Anterior cingulate cortex (tissue), 58 donors: ENCODE measurements at places on chromosomes 12 and 14.

DNA sequence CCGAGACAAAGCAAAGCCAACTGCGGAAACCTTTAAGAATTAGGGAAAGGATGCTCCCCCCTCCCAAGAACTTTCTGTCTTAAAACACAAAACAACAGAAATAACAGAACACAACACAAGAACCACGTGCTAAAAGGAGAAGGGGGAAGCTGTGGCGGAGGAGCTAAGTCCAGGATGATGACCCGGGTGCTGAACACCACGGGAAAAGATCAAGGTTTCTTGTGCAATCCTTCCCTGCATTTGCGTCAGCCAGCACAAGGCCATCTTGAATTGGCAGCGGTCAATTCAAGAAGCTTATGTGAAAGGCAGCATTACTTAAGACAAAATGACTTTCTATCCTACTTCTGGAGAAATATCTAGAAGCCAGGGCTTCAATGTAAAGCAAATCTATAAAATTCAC, 11.0 kb upstream of the CREBL2 start:
- DNase-seq, result no peak

GRCh38 chr14:50529288-50530179, 2.8 kb downstream of the MAP4K5 start:
- no peak for DNase-seq

- no peak for DNase-seq
Observed at GRCh38 chr14:33254861-33255395, 316.2 kb downstream of the NPAS3 start.

- no peak for DNase-seq
Observed at GRCh38 chr14:51582437-51582836, 69.3 kb upstream of the FRMD6 start.

- DNase-seq, result no peak
Observed at GRCh38 chr12:20493934-20494333, 125.6 kb downstream of the PDE3A start.

GRCh38 chr14:69660344-69661193, 49.2 kb downstream of the SUSD6 start:
- DNase-seq, result no peak

DNA sequence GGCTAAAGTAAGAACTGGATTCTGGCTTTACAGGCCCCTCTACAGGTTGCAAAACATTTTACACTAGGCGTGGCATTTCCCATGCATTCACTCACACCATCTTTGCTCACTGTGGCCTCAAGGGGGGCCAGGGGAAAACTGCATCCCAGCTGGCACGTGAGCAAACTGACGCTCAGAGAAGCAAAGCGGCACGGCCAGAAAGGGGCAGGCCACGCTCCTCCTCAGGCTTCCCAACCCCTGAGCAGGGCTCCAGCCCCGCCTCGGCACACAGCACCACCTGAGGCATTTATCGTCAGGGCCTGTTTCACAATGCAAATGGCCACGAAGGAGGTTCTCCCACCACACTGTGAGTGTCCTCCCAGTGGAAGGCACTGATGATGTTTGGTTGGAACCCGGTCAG, 90.8 kb downstream of the BCL11B start:
- no peak for DNase-seq

DNA sequence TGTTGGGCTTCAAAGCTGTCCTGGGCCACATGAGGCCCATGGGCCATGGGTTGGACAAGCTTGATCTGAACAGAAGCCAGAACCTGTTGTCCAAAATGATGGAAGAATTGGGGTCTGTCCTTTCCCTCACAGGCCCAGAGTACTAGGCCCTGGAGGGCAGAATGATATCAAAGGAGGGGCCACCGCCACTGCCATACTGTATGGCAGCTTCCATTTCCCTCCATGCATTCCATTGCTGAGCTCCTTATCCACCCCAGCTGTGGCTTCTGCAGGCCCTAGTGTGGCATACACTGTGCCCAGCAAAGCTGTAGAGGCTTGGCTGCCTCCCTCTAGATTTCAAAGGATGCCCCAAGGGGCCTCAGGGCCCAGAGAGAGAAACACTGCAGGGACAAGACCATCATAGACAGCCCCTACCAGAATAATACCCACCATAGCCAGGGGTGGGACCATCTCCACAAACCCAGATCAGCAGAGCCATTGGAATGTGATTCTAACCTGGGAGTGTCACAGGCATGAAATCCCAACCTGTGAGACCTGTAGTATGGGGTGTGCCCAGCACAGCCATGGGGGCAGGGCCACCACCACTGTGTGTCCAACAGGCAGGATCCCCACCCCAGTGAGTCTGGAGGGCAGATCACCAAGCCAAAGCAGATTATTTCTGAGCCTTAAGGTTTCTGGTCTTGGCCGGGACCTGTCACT, 61.4 kb upstream of the BEGAIN start:
- DNase-seq, result no peak

DNA sequence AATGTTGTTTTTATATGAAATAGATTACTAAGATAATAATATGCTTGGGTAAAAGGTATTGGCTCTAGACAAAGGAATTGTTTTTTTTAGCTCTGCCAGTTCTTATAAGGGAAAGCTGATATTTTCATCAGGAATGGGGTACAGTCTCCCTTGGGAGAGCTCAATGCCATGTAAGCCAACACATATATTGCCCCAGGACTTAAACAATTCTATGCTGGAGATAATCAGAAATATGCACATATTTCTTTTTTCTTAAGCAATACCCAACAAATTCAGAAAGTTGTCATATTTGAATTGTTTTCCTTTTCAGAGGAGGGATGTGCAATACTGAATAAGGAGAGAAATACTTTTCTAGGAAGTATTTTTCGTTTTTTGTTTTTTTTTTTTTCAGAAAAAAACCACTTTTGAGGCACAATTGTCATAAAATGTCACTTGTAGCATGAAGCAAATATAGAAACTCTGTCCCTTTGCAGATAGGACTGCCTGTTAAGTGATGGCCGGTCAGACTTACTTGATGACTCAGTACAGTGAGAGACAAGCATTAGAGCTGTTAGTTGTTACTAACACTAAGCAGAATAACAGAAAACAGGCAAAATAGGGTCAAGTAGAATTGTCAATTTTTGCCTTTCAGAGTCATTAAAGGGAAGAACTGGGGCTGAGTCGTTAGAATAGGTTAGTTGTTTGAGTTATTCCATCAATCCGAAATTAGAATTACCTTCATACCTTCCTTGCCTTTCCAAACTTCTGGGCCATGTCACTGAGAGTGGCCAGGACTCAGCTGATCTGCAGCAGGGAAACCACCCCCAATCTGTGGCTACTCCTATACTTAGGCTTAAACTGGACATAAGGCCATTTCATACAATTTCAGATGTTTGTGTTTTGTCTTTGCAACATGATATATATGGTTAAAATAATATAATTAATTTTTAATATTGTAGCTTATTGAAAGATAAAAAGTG, 168.1 kb downstream of the SLC38A4 start:
- DNase-seq, result no peak

DNA sequence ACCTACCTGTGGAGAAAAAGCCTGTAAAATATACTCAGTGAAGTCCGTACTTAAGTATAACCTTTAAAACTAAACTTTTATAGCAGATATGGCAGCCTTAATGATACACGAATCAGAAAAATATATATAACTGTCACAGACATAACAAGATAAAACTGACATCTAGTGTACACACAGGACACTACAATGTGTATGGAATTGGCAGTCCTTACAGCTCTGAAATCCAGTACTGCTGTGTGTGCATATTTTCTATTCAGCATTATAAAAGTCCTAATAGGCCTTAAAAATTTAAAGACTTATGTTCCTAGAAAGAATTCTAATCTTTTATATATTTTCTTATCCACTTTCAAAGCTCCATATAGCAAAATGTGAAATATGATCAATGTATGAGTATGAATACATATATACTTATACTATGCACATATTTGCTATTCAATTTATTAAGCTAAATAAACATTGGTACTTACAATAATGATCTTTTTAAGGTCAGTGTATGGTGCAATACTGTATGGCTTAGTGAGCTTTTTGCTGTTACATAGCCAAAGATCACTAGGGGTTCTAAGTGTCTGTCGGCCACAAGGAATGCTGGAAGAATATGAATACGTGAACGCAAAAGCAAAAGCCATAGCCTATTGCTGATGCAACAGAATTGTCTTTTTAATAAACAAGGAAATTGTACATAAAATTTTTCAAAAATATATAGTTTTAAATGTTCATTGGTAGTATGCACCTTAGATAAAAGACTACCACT, 69.2 kb downstream of the C2CD5 start:
- DNase-seq, result no peak

DNA sequence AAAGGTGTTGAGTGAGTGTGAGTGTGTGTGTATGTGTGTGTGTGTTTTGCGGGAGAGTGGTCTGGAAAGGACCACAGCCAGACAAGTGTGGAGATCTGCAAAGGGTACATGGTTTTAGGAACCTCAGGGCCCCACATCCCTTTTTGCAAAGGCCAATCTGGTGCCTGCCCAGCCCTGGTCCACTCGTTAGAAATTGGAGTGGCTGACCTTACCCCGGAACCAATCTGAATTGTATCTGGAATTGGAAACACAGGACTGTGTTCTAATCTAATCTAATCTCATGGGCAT, 11.3 kb upstream of the TBX3 start:
- no peak for DNase-seq

GRCh38 chr14:79656496-79656895, 554.8 kb downstream of the DIO2 start:
- no peak for DNase-seq

DNA sequence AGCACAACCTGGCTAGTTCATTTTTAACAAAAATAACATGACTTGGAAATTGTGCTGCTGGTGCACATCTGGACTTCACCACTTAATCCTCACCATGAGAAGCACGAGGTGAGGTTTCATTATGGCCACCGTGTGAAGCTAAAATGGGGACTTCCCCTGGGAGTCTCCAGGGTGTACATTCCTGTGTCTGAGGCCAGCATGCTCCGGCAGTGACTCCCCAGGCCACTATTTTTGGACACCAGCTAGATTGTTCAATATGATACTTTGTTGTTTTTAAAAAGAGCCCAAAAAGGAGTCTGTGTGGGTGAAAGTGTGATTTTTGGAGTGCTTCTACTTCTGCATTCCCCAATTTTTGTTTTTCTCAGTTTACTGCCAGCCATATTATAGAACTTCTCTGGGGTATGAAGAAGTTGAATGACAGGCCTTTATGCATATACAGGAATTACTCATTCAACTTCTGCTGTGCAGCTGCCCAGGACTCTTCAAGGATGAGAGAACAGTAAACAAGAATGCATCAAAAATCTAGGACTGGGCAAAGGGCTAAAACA, 16.9 kb upstream of the AICDA start:
- DNase-seq, result no peak

GRCh38 chr12:71164166-71164565, 6.4 kb upstream of the TSPAN8 start:
- DNase-seq, result no peak

DNA sequence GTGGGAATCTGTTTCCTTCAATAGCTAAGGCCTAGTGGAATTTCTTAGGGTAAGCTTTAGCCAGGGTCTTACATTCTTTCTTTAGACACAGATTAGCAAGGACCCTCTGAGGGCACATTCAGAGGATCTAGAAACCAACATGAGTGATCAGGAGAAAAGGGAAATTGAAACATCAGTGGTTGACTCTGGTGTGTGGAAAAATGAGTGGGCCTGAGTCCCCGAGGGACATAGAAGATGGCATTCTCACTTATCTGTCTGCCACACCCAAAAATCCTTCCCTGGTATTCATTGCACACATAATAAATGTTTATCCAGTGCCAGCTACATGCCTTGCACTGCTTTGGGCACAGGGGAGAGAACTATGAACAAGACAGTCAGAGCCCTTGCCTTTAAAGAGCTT, 82.9 kb downstream of the SSPN start:
- no peak for DNase-seq

- DNase-seq, result no peak
Observed at GRCh38 chr14:105197211-105197641, 16.1 kb upstream of the NUDT14 start.

GRCh38 chr12:28939427-28939826, 209.7 kb upstream of the FAR2 start:
- no peak for DNase-seq

- DNase-seq, result no peak
Observed at GRCh38 chr12:68034567-68034966, 45.3 kb downstream of the IFNG-AS1 start.

DNA sequence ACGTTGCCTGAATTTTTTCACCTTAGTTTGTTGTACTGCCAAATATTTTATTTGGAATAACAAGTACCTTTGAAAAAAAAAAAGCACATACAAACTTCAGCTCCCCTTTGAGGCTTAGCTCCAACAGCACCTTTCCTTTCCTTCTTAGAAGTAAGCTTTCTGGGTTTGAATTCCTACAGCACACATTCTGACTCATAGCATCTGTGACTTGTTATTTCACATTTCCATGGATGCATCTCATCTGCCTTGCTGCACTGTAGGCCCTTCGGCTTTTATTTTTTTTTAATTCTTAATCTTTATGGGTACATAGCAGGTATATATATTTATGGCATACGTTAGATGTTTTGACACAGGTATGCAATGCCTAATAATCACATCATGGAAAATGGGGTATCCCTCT, 7.2 kb downstream of the LGALS3 start:
- DNase-seq, result no peak

DNA sequence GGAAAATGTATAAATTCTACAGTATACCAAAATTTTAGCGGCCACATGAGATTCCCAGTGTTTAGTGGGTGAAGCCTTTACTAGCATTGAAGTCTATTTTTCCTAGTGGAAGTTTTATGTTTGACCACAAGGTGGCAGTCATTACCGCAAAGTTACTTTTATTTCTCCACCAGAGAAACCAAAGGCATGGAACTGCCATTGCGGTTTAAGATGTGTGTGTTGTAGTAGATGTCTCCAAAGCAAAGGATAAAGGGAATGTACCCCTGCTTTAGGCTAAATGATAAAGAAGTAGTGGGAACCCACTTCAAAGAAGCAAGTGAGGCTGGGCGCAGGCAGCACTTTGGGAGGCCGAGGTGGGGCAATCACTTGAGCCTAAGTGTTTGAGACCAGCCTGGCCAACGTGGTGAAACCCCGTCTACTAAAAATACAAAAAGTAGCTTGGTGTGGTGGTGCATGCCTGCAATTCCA, 140.5 kb downstream of the PRKCH start:
- DNase-seq, result no peak

- peak; percentile 4 for DNase-seq
Observed at GRCh38 chr12:121776190-121777098, 17.0 kb downstream of the RHOF start.

DNA sequence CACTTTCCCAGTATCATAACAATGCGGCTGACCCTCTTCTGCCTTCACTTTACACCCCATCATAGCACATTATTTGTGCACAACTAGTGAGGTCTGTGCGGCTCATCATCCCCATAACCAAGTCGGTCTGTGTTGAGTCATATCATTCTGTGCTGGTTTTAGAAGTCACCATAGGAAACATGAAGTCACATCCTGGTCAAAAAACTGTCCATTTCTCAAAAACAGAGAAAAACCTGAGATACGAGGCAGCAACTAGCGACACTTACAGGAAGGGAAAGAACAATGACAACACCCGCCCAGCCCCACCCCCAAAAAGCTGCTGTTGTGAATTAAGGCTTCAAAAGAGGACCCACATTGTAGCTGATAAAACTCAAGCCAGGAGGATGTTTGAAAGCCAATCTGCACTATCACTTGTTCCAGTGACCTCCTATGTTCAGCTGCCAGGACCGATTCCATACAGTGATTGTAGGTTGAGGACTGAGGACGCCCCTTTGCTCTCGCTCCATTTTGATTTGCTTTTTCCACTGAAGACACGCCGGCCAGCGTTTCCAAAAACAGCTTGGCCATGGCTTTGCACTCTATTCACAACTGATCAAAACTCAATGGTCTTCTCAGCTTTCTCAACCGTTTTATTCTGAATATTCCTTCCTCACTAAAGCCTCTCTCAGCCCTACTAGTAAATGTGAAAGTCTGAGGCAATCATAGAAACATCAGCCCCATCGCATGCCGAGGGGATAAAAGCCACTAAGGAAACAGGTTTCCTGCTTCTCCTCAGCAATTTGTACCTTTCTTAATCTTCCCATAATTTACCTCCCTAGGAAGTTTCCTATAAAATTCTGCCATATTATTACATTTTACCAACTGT, 87.5 kb downstream of the DUSP16 start:
- DNase-seq, result no peak
